ENCODE measurements at places on chromosomes 3 and 15. TPM values are rescaled to one million over a fixed set of nuclear protein-coding genes. Genes with fewer than 3 reads are reported as not detected.

The SLC12A8 gene
- 2.7 TPM for total RNA-seq

The CCR8 gene
- not detected for total RNA-seq

The HTR3D gene
- not detected for total RNA-seq

The ISL2 gene
- total RNA-seq, result 0.47 TPM

The LINGO1 gene
- total RNA-seq, result under 0.01 TPM

The ROPN1 gene
- not detected for total RNA-seq

The BTLA gene
- total RNA-seq, result not detected

The ACOX2 gene
- 4.0 TPM for total RNA-seq

The PLEKHO2 gene
- total RNA-seq, result 21.7 TPM

The PLA2G4E gene
- total RNA-seq, result not detected

The DAZL gene
- total RNA-seq, result not detected

The CXCR6 gene
- not detected for total RNA-seq

The AP3B2 gene
- not detected for total RNA-seq

The CHRFAM7A gene
- 2.9 TPM for total RNA-seq

The ASTE1 gene
- 4.9 TPM for total RNA-seq

The ISLR gene
- total RNA-seq, result not detected

The GREM1 gene
- total RNA-seq, result 0.09 TPM

The LRRN1 gene
- not detected for total RNA-seq

The GOLGA8H gene
- total RNA-seq, result 0.90 TPM

The DLL4 gene
- total RNA-seq, result 103 TPM

The SPATA12 gene
- total RNA-seq, result 0.18 TPM

The RAB6B gene
- 0.45 TPM for total RNA-seq

The CDV3 gene
- 228 TPM for total RNA-seq

The VGLL3 gene
- 28.0 TPM for total RNA-seq

The CGNL1 gene
- total RNA-seq, result 20.9 TPM

The SPTBN5 gene
- 10.5 TPM for total RNA-seq

The PAQR5 gene
- 0.28 TPM for total RNA-seq

The SAMD7 gene
- total RNA-seq, result not detected

The SLCO3A1 gene
- 1.6 TPM for total RNA-seq

The ANKRD34C gene
- total RNA-seq, result not detected

The TEX9 gene
- 1.6 TPM for total RNA-seq

The CALML4 gene
- total RNA-seq, result 3.0 TPM

The PLSCR4 gene
- 94.1 TPM for total RNA-seq

The UACA gene
- 105 TPM for total RNA-seq

The DHFR2 gene
- 3.7 TPM for total RNA-seq

The PPARG gene
- total RNA-seq, result 12.6 TPM

The RAMAC gene
- 26.8 TPM for total RNA-seq

The PTX3 gene
- 407 TPM for total RNA-seq

The TRPC1 gene
- 8.5 TPM for total RNA-seq

The DMXL2 gene
- 11.2 TPM for total RNA-seq

The PPM1L gene
- total RNA-seq, result 1.2 TPM

The CCR9 gene
- total RNA-seq, result not detected

The TMOD2 gene
- total RNA-seq, result 3.5 TPM

The BFSP2 gene
- total RNA-seq, result not detected

The ADAMTS7 gene
- 10.7 TPM for total RNA-seq

The DBR1 gene
- total RNA-seq, result 15.0 TPM

The OSBPL10 gene
- total RNA-seq, result 14.7 TPM

The ARIH2 gene
- 54.9 TPM for total RNA-seq

The CNTN4 gene
- under 0.01 TPM for total RNA-seq

The ZNF280D gene
- total RNA-seq, result 17.9 TPM

The THRB gene
- 0.38 TPM for total RNA-seq

All from endothelial cell of coronary artery (primary cell).